ENCODE measurements at places on chromosomes 4 and X.

DNA sequence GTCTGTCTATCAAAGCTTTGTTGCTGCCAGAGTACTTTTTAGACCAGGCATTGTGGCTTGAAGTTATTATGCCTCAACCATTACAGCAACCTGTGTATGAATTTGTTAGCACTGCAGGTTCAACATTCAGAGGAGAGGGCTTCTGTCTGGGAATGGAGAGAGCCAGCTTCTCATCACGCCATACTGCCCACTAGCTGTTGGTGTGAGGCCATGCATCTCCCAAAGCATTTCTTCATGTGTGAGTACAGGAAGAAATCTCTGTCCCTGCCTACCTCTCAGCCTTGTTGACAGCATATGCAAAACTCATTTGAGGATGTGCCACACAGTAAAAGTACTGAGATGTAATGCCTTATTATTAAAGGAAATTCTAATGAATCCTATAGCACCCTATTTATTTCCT lies 76.9 kb upstream of the PPARGC1A start:
- no peak for DNase-seq

- no peak for DNase-seq
Measured at GRCh38 chrX:631802-632365, 1.3 kb downstream of the SHOX start.

DNA sequence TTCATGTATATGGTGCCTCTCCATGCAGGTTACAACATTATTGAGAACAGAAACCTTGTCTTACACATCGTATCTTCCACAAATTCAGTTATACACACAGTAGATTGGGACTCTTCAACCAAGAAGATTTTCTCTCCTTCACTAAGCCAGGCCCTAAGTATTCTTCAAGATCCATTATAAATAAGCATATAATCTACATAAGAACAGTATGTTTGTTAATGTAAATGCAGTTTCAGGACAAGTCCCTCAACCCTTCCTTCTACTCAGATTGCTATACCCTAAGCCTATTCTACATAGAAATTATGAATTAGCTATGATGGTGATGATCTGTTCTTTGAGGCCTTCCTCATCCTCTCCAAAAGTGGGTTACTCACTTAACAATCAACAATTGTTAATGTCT lies 41.2 kb downstream of the COL4A6 start:
- DNase-seq = no peak

DNA sequence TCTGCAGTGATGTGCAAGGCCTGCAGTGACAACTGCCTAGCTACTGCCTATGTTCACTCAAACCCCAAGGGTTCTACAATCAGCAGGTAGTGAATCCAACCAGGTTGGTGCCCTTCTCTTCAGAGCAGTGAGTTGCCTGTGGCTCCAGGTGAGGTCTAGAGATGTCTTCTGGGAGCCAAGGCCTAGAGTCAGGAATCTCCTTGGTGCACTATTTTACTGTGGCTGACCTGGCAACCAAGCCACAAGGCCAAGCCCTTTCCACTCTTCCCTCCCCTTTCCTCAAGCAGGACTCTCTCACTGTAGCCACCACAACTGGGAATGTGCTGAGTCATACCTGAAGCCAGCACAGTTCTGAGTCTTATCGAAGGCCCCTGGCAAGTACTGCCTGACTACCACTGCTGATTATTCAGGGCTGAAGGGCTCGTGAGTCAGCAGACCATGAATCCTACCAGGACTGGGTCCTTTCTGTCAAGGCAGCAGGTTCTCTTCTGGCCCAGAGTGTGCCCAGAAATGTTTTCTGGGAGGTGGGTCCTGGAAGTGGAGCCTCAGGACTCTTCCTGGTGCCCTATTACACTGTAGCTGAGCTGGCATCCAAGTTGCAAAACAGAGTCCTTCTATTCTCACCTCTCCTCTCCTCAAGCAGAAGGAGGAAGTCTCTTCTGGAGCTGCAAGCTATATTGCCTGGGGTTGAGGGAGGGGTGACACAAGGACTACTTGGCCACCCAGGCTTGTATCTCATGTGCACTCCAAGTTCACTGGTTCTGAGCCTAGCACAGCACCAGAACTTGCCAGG lies 111.6 kb downstream of the BTC start:
- DNase-seq = peak; percentile 76

GRCh38 chr4:59339631-59340030 lies 1860.5 kb upstream of the ADGRL3 start:
- peak; percentile 2 for DNase-seq

GRCh38 chr4:152221816-152222516 lies 313.9 kb downstream of the FBXW7 start:
- DNase-seq = no peak

DNA sequence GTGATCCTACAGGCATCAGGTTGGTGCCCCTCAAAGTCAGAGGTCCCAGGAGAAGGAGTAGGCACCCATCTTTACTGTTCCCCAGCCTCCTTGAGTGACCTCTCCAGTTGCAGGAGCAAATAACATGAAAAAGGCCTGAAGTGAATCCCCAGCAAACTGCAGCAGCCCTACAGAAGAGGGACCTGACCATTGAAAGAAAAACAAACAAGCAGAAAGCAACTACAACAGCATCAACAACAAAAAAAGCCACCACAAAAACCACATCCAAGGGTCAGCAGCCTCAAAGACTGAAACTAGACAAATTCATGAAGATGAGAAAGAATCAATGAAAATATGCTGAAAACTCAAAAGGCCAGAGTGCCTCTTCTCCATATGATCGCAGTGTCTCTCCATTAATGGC lies 128.7 kb downstream of the ANKRD50 start:
- no peak for DNase-seq

- no peak for DNase-seq
Measured at GRCh38 chr4:80077639-80078038, 4.6 kb upstream of the ANTXR2 start.

DNA sequence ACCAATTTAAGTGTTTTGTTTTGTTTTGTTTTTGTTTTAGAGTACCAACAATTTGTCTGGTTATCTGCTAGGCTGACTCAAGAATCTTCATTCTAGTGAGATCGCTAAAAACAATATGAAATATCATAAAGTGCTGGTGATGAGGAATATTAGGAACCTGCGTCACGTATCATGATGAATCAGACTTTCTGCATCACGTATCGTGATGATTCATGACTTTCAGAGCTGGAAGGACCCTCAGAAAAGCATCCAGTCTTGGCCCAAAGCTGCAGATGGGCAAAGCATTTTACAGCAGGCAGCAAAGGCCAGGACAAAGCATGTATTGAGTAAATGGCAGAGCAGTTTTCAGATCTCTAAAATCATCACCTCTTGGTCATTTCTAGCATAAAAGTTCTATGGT lies 278.0 kb upstream of the BOD1L1 start:
- no peak for DNase-seq

- DNase-seq = no peak
Measured at GRCh38 chr4:183289688-183290087, 30.4 kb downstream of the CLDN22 start.

DNA sequence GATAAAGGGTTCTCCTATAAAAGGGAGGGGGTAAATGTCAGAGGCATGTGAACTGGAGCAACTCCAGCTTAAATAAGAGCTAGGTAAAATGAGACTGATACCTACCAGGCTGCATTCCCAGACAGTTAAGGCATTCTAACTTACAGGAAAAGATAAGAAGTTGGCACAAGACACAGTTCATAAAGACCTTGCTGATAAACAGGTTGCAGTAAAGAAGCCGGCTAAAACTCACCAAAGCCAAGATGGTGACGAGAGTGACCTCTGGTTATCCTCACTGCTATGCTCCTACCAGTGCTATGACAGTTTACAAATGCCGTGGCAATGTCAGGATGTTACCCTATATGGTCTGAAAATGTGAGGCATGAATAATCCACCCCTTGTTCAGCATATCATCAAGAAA lies 13.1 kb upstream of the SULT1B1 start:
- DNase-seq = no peak

- DNase-seq = no peak
Measured at GRCh38 chrX:10636337-10636736, 16.0 kb upstream of the MID1 start.

DNA sequence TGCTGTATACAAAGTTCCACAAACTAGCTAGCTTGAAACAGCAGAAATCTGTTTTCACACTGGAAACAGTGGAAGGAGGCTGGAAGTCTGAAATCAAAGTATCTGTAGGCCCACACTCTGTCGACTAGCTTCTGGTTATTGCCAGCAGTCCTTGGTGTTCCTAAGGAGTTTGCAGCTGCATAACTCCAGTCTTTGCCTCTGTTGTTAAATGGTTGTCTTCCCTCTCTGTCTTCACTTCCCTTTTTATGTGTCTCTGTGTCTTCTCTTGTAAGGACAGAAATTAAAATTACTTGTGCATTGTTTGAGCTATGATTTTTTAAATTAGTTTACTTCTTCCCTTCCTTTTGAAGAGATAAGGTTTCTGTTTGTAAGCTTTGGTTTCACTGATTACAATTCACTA lies 8.2 kb downstream of the MTHFD2L start:
- no peak for DNase-seq

- DNase-seq = no peak
Measured at GRCh38 chr4:89733946-89734345, 103.0 kb downstream of the SNCA start.

DNA sequence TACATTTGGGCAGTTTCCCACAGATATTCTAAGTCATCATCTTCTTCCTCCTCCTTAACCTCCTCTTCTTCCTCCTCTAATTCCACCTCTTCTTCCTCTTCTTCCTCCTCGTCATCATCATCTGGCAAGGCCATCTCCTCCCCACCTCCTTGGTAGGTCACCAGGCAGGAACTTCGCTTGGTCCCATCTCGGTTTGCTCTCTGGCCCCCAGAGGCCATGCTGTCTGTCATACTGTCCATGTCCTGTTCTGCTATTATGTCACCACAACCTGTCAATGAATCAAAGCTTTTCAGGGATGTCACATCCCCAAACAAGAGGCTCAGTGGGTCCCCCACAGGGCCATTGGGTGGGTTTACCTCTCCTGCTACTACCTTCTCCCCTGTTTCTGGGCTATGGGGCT lies 13.5 kb downstream of the AMER1 start:
- no peak for DNase-seq

DNA sequence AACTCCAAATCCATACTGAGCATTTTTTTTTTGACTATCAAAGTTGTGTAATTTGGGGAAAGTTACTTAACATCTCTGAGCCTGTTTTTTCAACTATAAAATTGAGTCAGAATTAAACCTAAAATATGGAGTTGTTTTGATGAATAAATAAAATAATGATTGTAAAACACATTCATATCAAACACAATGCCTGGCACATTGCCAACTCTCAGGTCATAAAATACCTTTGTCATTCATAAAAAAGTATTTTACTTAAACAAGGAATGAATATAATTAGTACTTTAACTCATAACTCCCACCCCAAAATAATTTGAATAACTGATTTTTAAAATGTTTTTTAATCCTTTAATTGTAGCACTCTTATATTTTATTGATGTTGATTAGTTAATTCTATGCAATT lies 3.8 kb upstream of the GPR174 start:
- no peak for DNase-seq

DNA sequence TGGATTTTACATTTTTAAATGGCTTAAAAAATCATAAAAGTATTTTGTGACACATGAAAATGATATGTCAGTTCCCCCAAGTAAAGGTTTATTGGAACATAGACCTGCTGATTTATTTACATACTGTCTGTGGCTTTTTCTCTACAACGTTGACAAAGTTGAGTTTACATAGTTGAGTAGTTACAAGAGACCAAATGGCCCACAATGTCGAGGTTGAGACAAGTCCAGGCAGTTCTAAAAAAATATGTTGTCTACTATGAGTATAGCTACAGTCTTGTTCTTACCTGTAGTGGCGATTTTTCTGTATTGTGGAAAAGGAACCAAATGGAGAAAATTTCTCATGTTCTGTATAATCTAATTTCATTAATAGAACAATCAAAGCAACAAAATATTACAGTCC lies 163.2 kb downstream of the FRAS1 start:
- no peak for DNase-seq

DNA sequence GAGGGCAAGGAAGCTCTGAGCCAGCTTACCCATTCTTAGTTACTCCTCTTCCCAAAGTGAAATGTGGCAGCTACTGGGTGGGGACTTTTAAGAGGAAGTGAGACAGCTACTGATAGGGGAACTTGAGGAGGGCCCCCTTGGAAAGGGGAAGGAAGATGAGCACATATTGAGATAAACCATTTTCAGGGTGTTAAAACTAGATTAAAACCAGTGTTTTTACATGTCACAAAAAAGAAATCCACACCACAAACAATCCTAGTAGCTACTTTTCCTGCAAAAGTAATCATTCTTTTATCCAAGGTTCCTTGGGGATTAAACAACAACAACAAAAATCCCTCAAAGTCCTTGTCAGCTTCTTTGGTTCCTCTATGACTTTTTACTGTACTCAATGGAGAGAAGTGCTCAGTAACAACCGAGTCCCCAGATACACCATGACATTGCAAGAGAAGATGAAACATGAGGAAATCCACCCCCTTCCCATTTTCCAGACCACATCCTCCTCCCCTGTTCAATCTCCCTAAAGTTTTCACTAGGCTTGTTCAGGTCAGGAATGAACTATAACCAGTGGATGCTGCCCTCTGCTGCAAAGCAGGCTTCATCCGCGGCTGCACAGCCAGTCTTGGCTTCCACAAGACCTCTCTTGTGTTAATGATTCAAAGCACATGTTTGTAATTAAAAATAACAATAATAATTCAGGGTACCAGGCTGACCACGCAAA lies 113.5 kb upstream of the TMEM164 start:
- DNase-seq = peak; percentile 42

DNA sequence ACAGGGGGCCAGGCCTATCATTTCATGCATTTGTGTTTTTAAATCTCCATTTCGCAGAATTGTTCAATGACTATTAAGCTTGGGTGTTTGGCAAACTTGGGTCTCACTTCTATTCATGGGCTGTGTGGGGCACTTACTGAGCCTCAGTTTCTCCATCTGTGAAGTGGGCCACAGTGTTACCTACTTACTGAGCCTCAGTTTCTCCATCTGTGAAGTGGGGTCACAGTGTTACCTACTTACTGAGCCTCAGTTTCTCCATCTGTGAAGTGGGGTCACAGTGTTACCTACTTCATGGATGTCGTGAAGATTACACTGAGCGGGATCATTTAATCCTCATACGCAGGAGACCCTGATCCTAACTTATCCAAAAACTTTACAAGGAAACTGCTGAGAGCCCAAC lies 115.1 kb upstream of the STX18 start:
- no peak for DNase-seq

DNA sequence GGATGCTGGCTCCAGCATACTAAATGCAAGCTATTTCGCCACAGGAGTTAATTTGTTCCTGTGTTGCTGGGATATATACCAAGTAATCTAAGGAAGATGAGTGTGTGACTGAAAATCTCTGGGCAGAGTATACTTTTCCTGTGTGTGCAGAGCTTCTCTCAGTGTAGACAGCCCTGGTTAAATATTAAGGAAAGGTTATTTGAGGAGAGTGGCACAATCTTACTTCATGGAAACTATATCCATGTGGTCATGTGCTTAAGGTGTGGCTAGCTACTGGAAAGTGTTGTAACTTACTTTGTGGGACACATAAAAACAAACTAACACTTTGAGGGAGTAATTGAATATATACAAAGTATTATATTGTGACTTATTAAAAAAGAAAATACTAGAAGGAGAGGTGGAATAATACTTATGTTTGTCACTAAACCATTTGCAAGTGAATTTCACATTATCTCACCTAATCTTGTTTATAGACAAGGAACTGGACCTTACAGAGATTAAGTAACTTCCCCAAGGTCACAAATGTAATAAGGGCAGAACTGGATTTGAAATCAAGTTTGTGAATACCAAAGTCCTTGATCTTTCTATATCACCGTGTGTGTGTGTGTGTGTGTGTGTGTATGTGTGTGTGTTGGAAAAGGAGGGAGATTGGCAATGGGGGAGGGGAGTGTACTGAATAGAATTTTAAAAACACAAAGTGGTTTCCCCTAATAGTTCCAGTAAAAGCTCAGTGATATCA lies 408.2 kb upstream of the NR3C2 start:
- peak; percentile 73 for DNase-seq

GRCh38 chr4:114494246-114494803 lies 104.3 kb upstream of the UGT8 start:
- no peak for DNase-seq
